ENCODE measurements at places on chromosomes 12 and 14. TPM values are rescaled to one million over a fixed set of nuclear protein-coding genes. Genes with fewer than 3 reads are reported as not detected.
A peak's percentile ranks its signal among the peaks of the same experiment; 100 is the strongest.

The P2RX7 gene
- total RNA-seq = 2.2 TPM

The LRRIQ1 gene
- 0.48 TPM for total RNA-seq

The IFNG-AS1 gene
- not detected for total RNA-seq

The C3AR1 gene
- total RNA-seq = 9.6 TPM

The LRCOL1 gene
- not detected for total RNA-seq

The A2M gene
- total RNA-seq = 503 TPM

- DNase-seq = no peak
These were observed 397.1 kb downstream of the EGLN3 start for GRCh38 chr14:33553706-33554278.

GRCh38 chr12:103751171-103751570 is 89.9 kb downstream of the NT5DC3 start:
- DNase-seq = no peak

DNA sequence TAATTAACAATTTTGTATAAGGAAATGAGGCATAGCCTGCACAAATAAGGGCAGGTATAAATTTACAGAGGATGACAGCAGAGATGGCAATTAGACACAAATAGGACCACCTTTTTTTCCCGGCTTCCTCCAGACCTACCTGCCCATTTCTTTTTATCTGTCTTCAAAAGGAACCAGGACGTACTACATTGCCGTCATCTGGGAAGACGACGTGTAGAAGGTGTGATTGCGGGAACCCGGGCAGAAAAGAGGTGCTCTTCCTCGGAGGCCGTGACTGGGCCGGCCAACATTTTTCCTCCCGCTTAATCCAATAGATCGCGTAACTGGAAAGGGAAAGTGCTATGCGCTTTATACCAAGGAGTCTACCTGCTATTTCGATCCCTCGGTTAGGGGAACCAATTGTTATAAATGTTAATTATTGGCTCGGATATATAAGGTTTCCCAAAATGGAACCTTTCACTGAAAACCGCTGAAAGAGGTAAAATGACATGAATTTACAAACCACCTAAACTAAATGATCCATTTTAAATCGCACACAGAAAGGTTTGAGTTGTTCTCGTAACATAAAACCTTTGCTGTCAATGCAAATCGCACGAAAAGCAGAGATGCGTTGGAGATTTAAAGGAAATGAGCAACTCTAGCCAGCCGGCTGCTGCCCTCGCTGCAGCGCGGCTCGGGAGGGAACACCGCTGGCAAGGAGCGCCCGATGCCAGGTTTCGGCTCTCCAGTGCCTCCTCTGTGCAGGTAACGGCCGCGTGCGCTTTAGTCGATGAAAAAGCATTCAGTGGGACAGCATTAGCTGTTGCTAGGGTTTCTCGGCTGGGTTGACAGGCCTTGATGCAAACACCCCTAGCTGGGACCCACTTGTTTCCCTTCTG is 2.8 kb upstream of the SIX1 start:
- no peak for DNase-seq

DNA sequence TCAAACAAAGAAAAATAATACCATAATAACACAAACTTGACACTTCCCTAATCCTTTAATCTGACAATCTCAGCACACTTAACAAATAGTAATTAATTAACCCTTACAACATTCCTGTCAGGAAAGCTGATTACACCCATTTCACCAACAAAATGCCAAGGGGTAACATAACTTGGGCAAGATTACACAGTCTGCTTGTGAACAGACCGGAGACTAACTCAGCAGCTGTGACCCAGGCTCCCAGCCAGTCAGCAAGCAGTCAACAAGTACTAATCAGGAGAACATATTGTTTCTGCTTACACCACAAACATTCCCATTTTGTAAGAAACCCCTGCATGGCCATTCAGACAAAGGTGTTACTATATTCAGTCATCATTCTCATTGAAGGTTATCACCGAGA is 592.5 kb upstream of the FLRT2 start:
- DNase-seq = peak; percentile 46

DNA sequence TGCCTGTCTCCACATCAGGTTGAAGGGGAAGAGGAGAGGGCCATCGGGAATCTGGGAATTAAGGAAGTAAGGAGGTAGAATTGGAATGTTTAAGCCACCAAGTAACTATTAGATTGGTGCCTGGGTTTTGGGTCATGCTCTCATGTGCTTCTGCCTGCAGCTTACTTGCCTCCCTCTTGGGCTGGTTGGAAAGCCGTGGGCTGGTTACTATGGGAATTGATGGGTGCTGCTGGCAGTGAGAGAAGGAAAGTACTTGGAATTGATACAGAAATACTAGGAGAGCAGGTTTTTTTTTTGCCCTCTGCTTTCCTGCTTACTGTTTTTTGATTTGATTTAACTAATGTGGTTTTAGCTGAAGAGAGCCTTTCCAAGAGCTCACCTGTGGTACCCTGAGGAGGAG is 493.5 kb upstream of the RGS6 start:
- no peak for DNase-seq

- DNase-seq = peak; percentile 64
These were observed 8.0 kb downstream of the ASPG start for GRCh38 chr14:104093366-104094055.

- no peak for DNase-seq
These were observed 416.5 kb downstream of the NELL2 start for GRCh38 chr12:44459569-44459968.

Data from right cardiac atrium (tissue), 5 donors.